Osteocyte (in vitro differentiated cells): ENCODE measurements at places on chromosomes 6 and 20. TPM values are rescaled to one million over a fixed set of nuclear protein-coding genes. Genes with fewer than 3 reads are reported as not detected.
A peak's percentile ranks its signal among the peaks of the same experiment; 100 is the strongest.

- no peak for DNase-seq
Measured at GRCh38 chr20:11271319-11271718, 597.5 kb upstream of the JAG1 start.

DNA sequence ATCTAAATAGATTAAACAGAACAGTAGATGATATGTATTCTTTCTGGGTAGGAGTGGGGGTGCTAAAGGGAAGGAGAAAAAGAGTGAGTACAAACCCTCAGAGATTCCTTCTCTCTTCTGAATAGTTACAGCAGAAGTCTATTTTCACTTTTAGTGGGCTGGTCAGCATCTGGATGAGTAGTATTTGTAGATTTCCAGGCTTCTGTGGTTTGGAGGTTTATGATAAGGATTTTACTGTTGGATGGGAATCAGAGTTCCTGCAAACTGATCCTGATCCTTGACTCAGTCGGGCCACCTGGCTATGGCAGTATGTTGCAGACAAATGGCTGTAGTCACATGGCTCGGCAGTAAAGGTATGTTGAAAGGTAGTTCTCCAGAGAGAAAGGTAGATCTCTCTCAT, 84.3 kb upstream of the IFNGR1 start:
- DNase-seq: no peak

- DNase-seq: no peak
Measured at GRCh38 chr6:132598473-132598872, 8.9 kb upstream of the TAAR5 start.

DNA sequence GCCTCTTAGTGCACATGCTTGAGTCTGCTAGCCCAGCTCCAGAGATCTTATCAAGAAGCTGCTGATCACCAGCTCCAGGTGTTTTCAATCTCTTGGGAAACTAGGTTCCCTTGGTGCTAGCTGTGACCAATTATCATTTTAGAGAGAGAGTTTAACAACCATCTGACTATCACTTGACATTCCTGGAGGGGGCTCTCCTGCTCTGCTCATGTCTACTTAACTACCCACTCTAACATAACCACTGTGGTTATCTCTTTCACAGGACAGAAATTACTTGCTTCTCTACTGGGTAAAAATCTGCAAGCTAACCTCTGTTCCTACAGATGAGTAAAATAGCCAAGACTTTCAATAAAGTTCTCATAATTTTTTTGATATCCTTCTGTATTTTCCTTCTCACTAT, 823.4 kb upstream of the GJE1 start:
- DNase-seq: no peak

DNA sequence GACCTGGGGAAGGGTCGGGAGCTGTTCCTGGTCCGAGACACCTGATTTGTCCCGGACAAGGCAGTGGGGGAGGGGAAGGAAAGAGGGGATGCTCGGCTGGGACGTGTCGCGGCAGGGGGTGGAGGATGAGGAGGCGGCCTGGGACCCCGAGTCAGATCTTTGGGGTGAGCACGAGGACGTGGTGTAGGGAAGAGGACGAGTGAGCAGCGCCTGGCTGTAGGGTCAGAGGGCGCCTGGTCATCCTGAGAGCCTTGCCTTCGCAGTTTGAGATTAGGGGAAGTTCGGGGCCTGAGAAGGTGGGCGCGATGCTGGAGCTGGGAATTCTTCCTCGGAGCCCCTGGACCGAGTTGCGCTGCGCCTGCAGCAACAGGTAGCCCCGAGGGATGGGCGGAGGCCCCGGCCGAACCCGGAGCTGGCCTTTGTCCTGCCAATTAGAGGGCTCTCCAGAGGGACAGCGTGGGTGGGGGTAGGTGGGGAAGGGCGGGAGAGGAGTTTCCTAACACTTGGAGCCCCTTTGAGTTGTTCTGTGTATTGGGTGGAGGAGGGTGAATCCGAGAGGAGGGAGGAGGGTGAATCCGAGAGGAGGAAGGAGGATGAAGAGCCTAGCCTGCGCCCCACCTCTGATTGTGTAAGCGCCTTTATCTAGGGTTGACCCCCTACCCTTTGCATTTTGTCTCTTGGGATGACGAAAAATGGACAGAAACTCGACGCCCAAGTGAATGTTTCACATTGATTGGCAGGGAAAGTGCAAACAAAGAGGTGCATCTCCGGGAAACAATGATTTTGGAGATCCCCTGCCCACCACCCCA, 72.0 kb downstream of the SOX4 start:
- no peak for DNase-seq

DNA sequence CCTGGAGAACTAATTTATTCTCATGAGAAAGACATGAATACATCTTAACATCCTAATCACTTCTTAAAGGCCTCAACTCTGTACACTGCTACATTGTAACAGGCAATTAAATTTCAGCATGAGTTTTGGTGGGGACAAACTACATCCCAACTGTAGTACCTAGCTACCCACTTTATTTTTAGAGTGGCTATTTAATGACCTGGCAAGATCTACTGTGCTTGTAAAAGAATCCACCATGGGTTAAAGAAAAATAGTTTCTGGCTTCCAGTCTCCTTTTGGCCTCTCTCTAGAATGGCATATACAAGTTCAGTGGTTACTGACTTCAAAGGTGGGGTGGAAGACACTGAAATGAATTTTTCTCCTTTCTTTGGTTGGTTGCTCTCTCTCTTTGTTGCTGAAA, 193.9 kb downstream of the ESR1 start:
- no peak for DNase-seq

DNA sequence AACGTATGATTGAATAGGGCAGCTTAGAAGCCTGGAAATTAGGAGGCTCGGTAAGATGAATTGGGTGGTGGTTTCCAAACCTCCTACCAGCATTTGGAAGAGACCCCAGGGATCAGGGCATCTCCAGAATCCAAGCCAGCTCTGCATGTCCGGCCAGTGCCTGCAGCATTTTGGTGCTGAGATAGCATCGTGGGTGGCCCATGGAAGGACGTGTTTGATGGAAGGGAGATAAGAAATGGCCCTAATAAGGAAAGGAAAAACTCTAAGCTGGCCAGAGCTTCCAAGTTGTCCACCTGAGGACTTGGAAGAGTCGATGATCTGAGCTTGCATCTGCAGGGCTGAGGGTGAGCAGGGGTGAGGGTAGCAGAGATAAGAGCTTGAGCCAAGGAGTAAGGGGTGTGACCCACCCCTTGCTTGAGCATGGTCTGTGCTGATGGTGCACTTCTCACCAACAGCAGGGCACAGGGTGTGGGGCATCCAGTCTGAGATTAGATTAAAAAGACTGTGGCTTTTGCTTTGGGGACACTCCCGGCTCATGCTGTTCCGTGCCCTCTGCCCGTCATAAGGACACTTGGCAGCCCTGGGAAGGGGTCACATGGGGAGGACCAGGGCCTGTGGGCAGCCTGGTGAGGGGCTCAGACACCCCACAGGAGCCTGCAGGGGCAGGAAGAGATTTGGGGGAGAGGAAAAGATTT, 213.2 kb downstream of the ERMARD start:
- DNase-seq: peak; percentile 73

The CLIC5 gene
- not detected in 2 replicates for total RNA-seq

DNA sequence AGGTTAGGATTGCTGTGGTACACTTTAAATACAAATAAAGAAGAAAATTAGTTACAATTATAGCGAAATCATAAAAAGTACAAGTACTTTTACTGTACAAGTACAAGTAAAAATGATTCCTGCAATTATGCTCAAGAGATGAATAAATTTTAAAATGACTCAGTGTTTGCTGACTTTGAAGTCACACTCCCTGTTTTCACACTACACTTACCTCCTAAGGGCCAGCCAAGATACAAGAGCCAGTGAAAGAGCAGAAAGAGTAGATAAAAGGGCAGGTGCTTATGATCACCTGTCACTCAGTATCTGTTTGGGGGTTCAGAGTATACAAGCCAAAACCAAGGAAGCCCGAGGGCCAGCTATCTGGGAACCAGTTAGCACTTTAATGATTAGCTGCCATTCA, 41.0 kb upstream of the COL21A1 start:
- DNase-seq: no peak

DNA sequence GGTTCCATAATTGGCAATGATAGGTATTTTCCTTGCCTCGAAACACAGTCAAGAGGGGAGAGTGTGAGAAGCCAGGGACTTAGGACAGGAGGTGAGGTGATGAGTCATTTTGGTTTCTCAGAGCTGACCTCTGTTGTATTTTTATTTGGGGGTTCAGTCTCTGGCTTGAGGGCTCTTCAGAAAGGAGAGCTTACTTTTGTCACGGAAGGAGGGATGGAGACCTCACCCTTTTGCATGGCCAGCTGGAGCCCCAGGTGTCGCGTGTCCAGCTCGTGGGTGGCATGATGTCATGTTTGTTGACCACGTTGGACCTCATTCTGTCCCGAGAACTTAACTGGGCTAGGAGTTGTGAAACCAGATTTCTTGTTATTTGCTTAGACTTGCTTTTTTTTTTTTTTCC, 293.9 kb downstream of the QKI start:
- DNase-seq: no peak

The SYCP2 gene
- total RNA-seq: 1.7 and 2.1 TPM in 2 replicates

DNA sequence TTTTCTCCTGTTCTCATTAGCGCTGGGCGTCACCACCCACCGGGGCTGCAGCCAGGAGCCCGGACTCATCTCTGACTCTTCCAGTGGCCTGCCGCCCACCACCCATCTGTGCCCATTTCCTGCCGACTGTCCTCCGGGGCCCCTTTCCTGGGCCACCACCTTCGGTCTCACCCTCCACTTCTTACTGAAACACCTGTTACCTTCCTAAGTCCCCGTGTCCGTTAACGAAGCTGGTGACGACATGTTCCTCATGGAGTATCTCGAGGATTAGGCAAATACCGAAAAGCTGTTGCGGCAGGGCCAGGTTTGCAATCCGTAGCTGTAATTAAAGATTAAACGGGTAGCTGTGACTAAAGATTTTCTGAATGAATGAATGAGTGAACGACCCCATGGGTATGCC, 80.2 kb downstream of the SRC start:
- DNase-seq: no peak

The FAM162B gene
- total RNA-seq: not detected in 2 replicates

DNA sequence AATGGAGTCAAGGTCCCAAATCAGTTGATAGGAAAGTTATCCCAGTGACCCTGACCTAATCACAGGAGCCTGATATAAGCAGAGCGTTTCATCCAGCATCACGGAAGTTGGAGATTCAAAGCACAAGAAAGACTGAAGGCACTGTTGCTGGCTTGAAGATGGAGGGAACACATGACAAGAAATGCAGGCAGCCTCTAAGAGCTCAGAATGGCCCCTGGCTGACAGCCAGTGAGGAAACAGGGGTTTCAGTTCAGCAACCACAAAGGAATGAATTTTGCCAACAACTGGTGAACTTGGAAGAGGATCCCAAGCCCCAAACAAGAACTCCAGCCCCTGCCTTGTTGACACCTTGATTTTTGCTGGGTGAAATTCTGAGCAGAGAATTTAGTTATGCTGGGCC, 778.5 kb downstream of the MAFB start:
- no peak for DNase-seq

The GLP1R gene
- total RNA-seq: not detected in 2 replicates

DNA sequence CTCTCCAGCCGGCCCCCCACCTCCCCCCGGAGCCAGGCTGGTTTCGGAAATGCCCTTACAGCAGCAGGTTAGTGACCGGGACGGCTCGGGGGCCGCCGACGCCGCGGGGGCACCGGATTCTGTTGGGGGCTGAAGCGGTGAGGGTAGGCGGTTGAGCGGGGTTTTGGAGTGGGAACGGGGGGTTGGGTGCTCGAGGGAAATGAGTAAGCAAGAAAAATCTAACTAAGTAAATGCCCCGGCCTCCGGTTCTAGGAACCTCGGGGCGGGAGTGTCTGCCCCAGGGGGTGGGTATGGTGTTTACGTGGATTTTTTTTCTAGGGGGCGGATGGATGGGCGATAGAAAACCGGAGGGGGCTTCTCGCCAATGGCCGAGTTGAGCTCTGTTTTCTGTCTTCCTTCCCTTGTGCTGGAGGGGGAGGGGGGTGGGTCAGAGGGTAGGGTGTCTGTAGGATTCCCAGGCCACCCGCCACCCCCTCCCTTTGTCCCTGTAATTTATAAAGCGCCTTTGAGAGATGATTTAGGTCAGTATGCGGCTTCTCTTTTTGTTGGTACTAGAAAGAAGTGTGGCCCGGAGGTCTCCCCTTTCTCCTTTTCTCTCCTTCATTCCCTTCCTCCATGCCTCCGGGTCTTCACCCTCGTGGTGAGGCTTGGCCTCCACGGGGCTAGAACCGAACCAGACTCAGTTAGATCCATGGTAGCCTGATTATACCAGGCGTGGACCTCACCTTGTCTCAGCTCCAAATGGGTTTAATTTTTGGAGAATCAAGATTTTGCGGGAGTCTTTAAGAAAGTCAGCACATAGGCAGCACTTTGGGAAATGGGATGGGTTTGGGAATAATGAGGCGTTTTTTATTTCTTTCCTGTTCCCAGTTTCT, 2.3 kb downstream of the E2F3 start:
- DNase-seq: no peak

GRCh38 chr6:34259529-34260069, 10.8 kb upstream of the SMIM29 start:
- DNase-seq: no peak

GRCh38 chr6:85798931-85799652, 156.4 kb upstream of the SYNCRIP start:
- no peak for DNase-seq

The FAM83D gene
- total RNA-seq: 4.6 TPM in 2 replicates

The OR12D3 gene
- not detected in 2 replicates for total RNA-seq

GRCh38 chr6:163605385-163606097, 191.0 kb downstream of the QKI start:
- no peak for DNase-seq

DNA sequence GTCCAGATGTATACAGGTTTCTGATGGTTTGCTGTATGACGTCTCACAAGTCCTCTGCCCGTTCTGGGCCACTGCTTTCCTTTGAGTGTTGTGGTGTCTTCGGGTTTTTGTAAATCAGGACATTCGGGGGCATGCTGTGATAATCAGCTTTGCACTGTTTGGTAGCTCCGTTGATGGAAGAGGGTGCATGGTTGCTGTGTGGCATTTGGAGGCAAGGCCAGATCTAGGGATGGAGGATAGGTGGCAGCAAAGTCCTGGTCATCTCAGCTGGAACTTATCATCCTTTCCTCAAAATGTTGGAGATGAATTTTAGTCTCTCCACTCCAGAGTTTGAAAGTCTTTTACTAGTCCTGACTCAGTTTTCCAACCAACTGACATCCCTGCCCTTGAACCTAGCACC, 91.0 kb downstream of the SCP2D1 start:
- DNase-seq: no peak

DNA sequence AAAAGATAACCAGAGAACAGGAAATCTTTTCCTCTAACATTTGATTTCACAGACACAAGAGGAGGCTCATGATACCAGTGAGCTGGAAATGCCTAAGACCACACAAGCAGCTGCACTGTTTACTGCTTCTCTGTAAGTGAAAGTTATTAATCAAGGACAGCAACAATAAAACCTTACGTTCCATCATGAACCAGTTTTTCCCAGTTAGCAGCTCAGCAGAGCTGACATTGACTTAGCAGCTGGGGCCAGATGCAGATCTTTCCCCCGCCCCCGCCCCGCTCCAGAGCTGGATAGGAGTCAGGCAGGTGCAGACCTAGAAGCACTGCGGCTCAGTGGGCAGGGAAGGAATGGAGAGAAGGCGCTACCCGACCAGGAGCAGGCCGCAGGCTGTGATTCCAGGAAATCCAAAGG, 275.2 kb downstream of the GMDS start:
- DNase-seq: no peak

The HUS1B gene
- 1.3 and 1.8 TPM in 2 replicates for total RNA-seq

- no peak for DNase-seq
Measured at GRCh38 chr6:32764048-32764447, 716 bp upstream of the HLA-DQB2 start.

The USP49 gene
- total RNA-seq: 5.2 and 5.4 TPM in 2 replicates

GRCh38 chr20:3889489-3890397, 556 bp downstream of the PANK2 start:
- no peak for DNase-seq
